Mucosa of gallbladder (tissue), 1 donor: ENCODE measurements at places on chromosomes 4 and X. TPM values are rescaled to one million over a fixed set of nuclear protein-coding genes. Genes with fewer than 3 reads are reported as not detected.

The GAB3 gene
- 4.6 TPM for total RNA-seq

The C4orf33 gene
- 14.9 TPM for total RNA-seq

The PDCL2 gene
- not detected for total RNA-seq

The CCNA2 gene
- total RNA-seq: 2.9 TPM

The FATE1 gene
- 0.52 TPM for total RNA-seq

The GSX2 gene
- not detected for total RNA-seq

The ASB9 gene
- 2.9 TPM for total RNA-seq

The PNMA3 gene
- 0.32 TPM for total RNA-seq

The WNK3 gene
- 6.2 TPM for total RNA-seq

The IBSP gene
- total RNA-seq: 2.1 TPM

The RRH gene
- 0.23 TPM for total RNA-seq

The MID2 gene
- total RNA-seq: 20.9 TPM

The HSD17B11 gene
- 264 TPM for total RNA-seq

The CRMP1 gene
- total RNA-seq: 1.4 TPM

- DNase-seq: no peak
Observed at GRCh38 chr4:161949946-161950725, 213.7 kb downstream of the FSTL5 start.

DNA sequence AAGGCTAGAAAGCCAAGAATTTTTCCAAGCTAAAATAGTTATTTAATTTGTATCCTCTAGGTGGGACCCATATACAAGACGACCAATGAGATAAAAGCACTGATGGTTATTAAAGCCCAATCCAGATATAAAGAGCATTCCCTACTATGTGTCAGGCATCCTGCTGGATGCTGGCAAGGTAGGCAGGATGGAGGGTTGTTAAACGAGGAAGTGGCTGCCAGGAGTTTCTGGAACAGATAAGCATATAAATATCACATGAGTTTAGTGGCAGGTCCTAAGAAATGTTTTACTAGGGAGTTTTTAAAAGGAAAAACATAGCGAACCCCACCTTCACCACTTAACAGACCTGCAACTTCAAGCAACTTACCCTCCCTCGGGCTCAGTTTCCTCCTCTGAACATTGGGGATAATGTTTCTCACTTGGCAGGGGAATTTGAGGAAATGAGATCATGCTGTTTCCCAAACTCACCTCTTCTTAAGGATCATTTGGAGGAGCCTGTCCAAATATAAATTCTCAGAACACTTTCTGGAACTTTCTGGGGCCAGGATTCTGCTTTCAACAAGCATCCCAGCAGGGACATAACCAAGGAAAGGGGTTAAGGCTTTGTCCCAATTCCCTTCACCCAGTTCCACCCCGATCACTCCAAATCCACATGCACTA is 94.3 kb upstream of the LDB2 start:
- no peak for DNase-seq

DNA sequence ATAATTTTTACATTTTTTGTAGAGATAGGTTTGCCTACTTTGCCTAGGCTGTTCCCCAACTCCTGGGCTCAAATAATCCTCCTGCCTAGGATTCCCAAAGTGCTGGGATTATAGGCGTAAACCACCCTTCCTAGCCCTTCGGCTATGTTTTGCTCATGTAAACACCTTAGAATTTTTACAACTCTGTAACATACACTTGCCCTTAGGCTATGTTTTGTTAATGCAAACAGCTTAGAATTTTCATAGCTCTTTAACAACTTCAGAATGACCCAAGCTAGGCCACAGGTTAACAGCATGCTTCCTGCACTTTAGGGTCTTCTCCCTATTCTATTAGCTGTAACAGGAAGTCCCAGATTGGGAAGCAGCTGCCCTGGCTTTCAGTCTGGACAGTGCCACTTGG is 24.2 kb downstream of the KLHL15 start:
- no peak for DNase-seq

DNA sequence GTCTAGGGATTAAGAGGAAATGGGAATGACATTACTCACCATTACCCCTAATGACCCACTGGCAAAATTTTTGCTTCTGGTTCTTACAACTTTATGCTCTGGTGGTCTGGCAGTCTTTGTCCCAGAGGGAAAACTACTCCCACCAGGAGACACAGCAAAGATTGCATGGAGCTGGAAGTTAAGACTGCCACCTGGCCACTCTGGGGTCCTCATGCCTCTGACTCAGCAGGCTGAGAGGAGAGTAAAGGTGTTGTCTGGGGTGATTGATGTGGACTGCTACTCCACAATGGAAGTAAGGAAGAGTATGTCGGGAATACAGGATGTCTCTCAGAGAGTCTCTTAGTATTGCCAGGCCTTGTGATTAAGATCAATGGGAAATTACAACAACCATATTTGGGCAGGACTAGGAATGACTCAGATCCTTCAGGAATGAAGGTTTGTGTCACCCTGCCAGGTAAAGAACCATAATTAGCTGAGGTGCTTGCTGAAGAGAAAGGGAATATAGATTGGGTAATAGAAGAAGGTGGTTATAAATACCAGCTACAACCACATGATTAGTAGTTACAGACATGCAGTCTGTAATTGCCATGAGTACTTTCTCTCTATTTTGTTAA is 215.5 kb downstream of the GPAT3 start:
- DNase-seq: no peak

DNA sequence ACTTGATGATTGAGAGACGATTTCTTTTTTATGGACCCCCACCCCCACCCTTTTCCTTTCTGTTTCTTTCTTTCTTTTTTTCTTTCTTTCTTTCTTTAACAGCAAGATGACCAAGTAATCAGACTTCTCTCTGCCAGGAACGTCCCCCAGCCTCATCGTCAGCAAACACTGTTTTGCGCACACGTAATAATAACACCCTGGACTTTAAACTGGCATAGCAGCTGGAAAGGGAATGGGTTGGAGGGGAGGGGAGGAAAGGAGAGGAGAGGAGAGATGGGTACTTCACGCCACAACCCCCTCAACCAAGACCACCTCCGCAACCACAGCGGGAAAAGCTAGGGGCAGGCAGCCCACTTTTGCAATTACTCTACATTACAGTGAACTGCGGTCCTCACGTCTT is 1.1 kb downstream of the GABRA2 start:
- no peak for DNase-seq

DNA sequence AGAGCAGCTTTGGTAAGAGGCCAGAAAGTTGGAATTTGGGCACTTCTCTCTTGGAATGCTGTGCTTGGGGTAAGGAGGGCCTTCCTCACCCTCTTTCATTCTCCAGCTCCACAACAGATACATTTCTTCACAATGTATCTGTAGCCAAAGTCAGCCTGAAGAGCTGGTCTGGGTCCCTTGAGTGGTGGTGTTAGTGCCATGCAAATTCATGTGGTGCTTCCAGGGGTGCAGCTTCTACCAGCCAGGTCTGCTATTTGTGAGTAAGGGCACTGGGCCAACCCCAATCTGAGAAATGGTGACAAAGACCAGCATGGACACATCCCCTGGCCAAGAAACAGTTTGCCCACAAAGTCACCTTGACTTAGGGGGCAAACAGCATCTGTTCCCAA is 17.8 kb downstream of the AMER1 start:
- DNase-seq: no peak

DNA sequence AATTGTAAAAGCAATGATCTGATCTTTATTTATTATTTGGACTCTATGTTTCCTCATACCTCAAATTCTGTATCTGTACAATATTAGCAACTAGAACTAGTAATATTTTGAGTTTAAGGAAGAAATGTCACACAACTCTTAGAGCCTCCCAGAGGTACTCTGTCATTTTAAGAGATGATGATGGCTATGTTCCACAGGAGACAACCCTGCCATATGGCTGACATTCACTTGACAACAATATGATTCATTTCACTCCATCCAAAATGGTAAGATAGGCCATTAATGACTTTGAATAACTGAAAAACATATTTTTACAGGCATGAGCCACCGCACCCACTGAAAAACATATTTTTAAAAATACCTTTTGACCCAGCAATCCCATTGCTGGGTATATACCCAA is 190.3 kb downstream of the MAML3 start:
- no peak for DNase-seq

GRCh38 chrX:125132274-125132673 is 187.4 kb upstream of the TEX13C start:
- DNase-seq: no peak

DNA sequence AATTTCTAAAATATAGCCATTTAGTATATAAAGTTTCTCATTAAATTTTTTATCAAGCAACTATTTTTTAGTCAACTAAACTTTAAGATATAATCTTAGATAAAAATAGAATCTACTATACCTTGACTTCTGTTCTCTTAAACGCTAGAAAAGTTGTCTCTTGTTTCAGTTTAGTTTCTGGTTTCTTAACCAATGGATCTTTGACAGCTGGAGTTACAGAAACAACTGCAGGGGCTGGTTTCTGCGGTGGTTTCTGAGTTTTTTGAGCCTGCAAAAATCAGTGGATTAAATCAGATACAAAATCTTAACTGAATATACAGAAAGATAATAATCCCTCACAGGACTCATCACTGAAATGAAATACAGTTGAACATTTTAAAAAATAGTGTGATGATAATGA is 21.9 kb downstream of the INTS12 start:
- DNase-seq: no peak

- no peak for DNase-seq
Observed at GRCh38 chrX:122703762-122704161, 480.3 kb upstream of the GRIA3 start.

DNA sequence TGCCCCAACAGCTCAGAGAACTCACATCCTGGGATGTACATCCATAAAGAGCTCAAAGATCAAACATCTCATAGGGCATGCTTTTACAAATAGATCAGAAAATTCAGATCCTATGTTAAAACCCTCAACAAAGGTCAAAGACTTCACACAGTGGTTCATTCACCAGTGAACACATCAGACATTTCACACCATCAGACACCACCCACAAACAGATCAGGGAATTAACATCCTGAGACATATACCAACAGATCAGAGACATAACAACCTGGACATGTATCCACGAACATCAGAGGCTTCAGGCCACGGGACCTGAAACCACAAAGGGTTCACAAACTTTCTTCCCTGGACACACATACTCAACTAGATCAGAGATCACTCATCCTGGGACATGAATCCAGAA is 23.4 kb downstream of the SUV39H1 start:
- DNase-seq: no peak

DNA sequence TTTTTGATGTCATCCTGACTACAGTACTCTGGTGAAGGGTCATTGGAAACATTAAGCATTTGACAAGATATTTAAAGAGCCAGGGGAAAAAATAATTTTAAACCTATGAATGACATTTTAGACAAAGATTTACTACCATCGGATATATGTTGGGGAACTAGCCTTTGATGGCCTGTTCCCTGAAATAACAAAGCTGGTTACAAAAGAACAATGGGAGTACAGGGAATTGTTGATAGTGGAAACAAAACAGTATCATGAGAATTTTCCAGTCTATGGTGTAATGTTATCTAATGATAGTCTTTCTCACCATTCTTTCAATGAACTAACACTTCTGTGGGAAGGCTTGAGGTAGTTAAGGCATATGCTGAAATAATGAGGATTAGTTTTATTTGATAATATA is 125.9 kb upstream of the KLHL4 start:
- DNase-seq: no peak

- DNase-seq: no peak
Observed at GRCh38 chr4:26218677-26219605, 101.9 kb upstream of the RBPJ start.

GRCh38 chr4:110271986-110272385 is 73.6 kb upstream of the ELOVL6 start:
- DNase-seq: no peak

GRCh38 chr4:54104907-54105306 is 4.9 kb downstream of the GSX2 start:
- DNase-seq: no peak

- no peak for DNase-seq
Observed at GRCh38 chr4:141132072-141132708, 1.1 kb downstream of the RNF150 start.

DNA sequence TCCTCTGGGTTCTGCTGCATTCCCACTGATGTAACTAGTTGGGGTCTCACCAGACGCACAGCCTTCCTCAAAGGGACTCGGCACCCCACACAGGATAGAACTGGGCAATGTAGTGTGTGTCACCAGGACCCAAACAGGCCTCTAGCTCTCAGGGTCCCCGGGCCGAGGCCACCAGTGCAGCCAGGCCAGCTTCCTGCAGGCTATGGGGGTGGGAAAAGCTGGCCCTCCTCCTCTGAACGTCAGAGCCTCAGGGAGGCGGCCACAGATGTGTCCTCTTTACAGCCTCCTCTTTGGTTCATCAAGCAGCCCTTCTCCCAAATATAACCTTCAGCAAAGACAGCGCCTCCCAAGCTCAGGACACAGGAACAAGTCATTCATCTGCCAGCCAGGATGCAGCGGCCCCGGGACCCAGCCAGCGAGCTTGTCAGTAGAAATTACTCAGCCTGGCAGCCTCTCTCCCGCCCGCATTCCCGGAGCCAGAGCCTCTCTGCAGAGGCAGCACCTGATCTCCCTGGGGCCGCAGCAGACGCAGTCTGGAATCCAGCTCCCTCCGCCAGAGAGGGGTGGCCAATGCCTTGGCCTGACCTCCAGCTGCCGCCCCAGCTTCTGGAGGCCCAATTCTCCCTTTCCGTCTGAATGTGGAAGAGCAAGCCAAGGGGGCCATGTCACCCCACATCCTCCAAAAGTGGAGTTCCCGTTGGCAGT is 288.5 kb downstream of the FBXW7 start:
- DNase-seq: no peak

DNA sequence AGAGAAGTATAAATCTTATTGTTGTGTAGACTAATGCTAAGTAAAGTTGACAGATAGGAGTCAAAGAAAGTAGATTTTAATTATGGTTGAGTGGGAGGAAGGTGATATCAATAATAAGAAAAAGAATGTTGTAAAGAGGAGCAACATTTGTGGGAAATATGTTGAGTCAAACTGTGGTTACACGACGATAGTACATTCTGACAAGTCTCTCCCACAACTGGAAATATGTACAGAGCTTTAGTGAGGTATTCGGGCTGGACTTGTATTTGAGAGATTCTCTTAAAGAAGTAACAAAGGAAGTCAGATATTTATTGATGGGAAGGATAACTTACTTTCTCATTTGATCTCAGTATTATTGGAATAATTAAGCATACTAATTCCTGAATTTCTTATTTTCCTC is 525.3 kb upstream of the MAGEB2 start:
- no peak for DNase-seq

- DNase-seq: no peak
Observed at GRCh38 chrX:13700380-13700779, 11.5 kb downstream of the RAB9A start.

GRCh38 chr4:13522282-13523104 is 21.8 kb downstream of the NKX3-2 start:
- no peak for DNase-seq

DNA sequence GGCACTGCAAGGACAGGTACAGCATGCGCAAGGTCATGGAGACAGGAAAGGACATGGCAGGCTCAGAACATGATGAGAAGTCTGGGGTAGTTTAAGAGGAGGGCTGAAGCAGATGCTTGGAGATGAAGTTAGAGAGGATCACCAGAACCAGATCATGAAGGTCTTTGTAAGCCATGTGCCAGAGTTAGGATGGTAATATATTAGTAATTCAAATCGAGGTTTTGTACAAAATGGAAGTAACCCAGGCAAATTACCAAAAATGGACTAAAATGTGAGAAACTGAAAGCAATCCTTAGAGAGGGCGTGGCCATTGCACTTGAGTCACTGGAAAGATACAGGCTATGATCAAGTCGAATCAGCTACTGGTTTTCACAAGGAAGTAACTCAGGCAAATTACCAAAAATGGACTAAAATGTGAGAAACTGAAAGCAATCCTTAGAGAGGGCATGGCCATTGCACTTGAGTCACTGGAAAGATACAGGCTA is 13.5 kb downstream of the RXFP1 start:
- no peak for DNase-seq
